ENCODE measurements at places on chromosomes 13 and 19.

GRCh38 chr13:46229251-46229650 lies 17.5 kb downstream of the LRRC63 start:
- DNase-seq: no peak

- no peak for DNase-seq
Observed at GRCh38 chr13:111594606-111595005, 274.2 kb downstream of the TEX29 start.

GRCh38 chr13:30145709-30146367 lies 161.5 kb downstream of the KATNAL1 start:
- no peak for DNase-seq

- DNase-seq: no peak
Observed at GRCh38 chr13:69618838-69619237, 488.8 kb upstream of the ATXN8OS start.

DNA sequence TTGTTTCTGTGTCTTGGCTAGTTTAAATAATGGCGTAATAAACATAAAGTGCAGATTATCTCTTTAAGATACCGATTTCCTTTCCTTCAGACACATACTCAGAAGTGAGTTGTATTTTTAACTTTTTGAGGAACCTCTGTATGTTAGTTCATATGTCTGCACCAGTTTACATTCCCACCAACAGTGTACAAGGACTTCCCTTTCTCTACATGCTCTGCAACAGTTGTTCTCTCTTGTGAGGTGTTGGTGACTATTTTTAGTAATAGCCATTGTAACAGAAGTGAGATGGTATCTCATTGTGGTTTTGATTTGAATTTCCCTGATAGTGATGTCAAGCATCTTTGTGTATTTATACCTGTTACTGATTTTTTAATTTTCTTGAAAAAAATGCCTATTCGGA lies 418.6 kb downstream of the UQCRFS1 start:
- DNase-seq: no peak
